ENCODE measurements at places on chromosomes 6 and 20.

- DNase-seq, result no peak
Observed at GRCh38 chr20:37822141-37822601, 80.8 kb upstream of the VSTM2L start.

DNA sequence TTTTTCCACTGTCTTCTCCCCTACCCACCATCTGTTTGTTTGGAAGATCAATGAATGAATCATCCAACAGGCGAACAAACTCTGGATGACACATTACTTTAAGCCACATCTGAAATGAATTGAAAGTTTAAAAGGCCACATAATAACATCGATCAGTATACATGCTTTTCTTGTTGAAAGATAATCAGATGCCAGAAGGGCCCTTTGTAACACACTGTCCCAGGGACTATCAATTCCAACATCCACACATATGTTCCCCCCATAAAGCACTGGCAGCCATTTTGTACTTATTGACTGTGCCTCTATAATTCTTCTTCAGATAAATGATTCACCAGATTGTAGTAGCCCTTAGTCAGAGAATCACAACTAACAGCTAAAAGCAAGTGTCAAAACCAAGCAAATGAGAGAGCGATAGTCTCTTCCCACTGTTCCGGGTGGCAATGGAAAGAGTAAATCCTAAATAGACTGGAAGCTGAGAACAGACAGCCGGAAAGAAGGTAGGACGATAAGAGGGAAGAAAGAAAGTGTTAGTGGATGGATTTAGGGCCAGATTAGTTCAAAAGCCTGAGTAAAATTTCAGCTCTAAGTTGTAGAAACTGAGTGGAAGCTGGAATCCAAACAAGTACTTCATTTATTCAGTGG is 184.9 kb upstream of the TENT5A start:
- peak; percentile 47 for DNase-seq

- no peak for DNase-seq
Observed at GRCh38 chr6:170463101-170463721, 89.9 kb downstream of the PSMB1 start.

GRCh38 chr6:22102671-22103070 is 194.2 kb downstream of the PRL start:
- DNase-seq, result peak; percentile 35

- no peak for DNase-seq
Observed at GRCh38 chr6:159682295-159682694, 10.7 kb downstream of the SOD2 start.

GRCh38 chr6:14453712-14454472 is 336.3 kb downstream of the CD83 start:
- no peak for DNase-seq

DNA sequence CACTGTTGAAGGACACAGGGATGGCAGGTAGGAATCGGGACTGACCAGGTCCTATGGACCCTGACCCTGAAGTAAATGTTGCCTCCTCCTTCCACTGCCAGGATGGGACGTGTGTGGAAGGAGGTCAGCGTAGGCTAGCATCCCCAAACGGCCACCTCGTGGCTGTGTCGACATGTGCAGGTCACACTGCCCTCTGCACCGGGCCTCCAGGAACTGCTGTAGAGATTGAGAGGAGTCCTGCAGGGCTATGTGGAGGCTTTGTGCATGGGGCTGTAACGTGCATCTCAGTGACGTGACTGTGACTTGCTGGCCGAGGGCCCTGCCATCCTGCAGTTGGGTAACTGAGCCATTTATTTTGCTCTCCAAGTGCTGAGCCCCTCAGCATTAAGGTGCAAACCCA is 149.5 kb downstream of the PHACTR3 start:
- no peak for DNase-seq

DNA sequence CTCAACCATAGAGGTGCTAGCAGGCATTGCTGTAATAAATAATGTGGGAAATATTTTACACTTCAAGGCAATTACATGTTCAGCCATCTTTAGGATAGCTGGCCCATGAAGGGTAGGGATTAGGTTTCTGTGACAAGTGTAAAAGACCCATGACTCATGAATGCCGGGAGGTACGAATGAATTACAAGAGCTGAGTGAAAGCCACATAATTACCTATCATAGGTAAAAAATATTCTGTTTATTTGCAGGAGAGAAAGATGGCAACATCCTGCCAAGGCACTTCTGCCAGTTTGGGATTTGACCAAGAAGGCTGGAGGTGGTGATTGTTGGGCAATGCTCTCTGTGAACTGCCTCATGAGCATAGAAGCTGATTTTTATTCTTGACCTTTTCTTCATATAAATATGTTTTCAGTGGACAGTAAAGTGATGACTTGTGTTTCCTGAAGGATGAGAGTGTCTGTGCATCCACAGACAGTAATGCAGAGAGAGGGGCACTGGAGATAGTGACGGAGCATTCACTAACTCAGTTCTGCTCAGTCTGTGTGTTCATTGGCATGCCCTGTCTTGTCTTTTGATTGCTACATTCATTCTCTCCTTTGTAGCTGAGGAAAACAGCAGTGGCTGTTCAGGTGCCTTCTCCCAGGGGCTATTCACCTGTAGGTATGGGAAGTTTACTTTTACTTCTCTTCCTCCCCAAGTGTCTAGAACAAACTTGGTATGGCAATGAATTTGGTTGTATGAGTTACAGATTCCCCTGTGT is 481.1 kb downstream of the TFAP2B start:
- DNase-seq, result no peak

DNA sequence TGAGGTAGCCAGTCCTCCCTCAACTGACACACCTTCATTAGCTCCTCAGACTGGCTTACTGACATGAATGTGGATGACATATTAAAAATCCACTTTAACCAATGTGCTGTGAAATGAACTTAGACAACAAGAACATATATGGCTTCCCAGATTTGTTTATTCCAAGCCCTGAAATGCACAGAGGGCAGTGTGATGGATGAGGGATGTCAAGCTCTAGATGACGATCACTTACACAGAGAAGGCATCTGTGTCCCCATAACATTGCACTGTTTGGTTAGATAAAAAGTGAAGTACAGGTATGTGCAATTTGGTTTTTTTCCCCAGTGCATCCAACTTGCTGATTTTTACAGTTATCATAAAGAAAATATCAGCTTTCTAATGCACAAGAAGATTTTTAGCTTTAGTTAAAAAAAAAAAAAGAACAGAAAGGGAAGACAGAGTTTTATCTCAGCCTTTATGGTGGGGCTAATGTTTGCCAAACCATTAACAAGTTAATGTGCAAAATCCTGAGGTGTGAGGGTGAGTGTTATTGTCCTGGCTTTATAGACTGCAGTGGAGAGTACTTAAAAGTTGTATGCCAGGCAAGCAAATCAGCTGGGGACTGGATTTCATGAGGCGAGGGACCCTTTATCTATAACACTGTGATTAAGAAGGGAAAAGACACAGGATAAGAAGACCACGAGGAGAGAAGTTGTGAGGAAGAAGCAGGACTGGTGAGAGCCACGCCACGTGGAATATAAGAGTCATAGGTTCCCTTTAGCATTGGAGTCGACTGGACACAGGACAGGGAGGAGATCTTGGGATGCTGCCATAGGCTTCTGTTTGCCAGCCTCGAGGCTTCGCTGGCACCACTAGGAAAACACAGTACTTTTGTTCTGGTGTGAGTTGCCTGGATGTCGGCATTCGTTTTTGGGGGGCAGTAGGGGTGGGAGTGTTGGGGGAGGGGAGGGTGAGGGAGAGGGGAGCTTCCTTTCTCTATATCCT is 90.0 kb upstream of the BACH2 start:
- no peak for DNase-seq

GRCh38 chr20:38386004-38386403 is 39.7 kb downstream of the LBP start:
- DNase-seq, result peak; percentile 74

DNA sequence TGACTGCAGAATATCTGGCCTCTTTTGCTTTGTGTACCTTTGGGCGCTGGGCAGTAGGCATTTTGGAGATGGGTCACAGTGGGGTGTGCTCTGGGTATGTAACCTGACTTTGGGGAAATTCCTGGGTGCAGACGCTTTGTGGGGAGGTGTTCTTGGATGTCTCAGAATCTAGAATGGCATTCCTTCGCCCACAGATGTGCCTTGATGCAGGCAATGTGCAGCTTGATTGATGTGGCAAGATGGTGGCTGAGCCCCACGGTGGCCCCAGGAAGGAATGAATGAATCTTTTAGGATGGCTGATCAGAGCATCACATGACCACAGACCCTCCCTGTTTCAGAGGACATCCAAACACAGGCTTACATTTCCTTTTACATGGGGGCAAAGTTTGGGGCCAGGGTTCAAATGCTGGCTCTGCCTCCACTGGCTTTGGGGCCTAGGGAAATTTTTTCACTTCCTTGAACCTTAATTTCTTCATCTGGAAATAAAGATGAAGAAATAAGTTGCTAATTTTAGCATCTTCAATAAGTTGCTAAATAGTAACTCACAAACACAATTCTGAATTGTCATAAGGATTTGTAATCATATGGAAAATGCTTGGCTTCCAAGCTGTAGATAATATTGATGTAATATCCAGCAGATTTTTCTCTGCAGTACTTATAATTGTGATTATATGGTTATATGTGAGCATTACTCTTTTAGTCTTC is 5.6 kb downstream of the PPP1R16B start:
- DNase-seq, result peak; percentile 69

GRCh38 chr6:67935976-67936477 is 699.1 kb upstream of the ADGRB3 start:
- no peak for DNase-seq

DNA sequence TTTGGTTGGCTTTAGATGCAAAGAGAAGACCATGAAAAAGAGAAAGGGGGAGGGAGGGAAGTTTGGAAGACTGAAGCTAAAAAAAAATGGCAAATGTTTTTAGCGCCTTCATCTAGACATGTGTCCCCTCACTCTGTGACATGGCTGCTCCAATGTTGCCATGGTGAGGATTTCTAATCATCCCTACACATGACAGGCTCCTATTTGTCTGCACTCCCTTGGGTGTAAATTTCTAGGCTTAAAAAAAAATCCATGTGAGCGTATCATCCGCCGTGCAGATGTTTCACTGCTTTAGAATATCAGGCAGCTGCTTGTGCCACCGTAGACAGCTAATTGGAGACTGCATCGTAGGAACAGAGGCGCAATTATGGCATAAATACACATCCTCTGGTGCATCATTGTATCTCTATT is 761.1 kb upstream of the MMS22L start:
- no peak for DNase-seq

- peak; percentile 19 for DNase-seq
Observed at GRCh38 chr6:97669191-97670031, 386.4 kb upstream of the MMS22L start.

- no peak for DNase-seq
Observed at GRCh38 chr6:162387718-162388382, 339.7 kb downstream of the PRKN start.

GRCh38 chr6:100553243-100553642 is 88.5 kb upstream of the SIM1 start:
- DNase-seq, result no peak

DNA sequence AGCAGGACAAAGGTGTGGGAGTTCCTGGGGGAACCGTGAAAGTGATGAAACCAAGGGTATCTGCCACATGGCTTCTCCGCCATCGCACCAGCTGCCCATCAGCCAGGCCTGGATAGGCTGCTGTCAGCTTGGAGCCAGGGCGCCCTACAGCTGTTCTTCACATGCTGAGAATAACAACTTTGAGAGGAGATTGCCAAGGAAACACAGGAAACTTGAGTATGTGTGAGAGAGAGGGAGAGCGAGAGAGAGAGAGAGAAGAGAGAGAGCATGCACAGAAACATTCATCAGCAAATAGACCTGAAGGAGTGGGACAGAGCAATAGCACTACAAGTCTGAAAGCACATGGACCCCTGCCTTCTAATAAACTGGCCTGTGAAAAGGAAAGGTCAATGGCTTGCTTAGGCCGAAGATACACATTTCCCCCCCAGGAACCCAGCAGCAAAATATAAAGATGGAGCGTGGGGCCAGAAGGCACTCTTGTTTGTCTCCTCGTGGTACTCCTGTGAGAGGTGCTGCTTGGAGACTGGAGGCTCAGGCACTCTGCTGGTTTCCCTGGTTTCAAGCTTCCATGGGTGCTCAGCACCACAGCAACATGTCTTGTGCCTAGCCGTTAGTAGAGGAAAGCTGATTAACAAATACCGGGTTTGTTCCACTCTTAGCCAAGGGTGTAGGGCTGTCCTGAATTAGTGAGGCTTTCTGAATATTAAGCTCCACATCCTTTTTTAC is 53.0 kb downstream of the SNAP25 start:
- DNase-seq, result no peak

DNA sequence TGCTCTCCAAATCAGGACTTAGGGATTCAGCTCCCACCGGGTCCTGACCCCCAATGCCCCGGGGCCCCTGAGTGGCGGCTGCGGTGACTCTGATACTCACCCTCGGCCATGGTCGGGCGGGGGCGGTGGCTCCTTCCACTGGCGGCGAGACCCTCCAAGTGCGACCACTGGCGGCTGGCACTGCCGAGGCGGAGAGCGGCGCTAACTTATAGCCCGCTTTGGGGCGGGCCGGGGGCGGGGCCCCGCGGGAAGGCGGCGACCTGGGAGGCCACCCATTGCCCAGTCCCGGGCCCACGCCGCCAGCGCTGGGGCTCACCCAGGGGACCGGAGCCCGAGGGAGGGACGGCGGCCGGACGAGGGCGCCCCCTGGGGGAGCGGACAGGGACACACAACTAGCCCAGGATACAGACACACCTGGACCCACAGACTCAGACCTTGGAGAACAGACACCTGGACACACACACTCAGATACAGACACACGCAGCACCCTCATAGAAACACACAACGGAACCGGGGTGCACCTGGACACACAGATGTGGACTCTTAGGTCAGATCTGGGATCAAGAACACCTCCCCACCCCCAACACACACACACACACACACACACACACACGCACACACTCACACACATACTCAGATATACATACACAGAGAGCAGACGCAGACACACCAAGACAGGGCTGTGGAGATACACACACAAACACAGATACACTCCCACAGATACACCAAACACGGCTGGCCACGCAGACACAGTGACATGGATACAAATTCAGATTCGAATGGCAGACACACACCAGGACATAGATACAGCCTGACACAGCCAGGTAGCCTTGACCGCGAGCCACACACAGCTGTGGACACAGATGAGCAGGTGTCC is at the start of gene TGM2:
Gene TGM2 (minus strand): TSS at position 182 of the 877 bp plus-strand sequence. CDS start 72 bp downstream, at position 110.
- peak; percentile 33 for DNase-seq

DNA sequence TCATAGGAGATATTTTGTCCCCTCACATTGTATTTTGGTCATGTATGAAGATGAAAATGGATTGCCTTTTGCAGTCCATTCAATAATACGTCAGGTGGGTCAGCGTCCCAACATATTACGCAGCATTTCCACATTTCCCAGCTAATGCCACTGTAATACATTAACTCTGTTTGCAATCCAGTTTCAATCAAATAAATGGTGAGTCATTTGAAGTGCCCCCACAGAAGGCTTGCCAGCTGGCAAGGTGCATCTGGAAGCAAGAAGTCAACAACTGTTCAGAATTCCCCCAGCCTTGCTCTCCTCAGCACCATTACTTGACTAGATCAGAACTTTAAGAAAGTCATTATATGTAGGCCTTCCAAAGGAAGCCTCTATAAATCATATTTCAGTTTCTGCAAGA is 50.4 kb downstream of the PHACTR1 start:
- DNase-seq, result no peak

Data from MV-4-11 (cell line).